ENCODE measurements at places on chromosomes 1 and 21. TPM values are rescaled to one million over a fixed set of nuclear protein-coding genes. Genes with fewer than 3 reads are reported as not detected.

INKA2 gene
- total RNA-seq = 0.49 TPM

OR2T29 gene
- not detected for total RNA-seq

LMX1A gene
- not detected for total RNA-seq

OR2L5 gene
- not detected for total RNA-seq

LMOD1 gene
- total RNA-seq = not detected

DNASE2B gene
- not detected for total RNA-seq

KRTAP7-1 gene
- total RNA-seq = not detected

OLFML2B gene
- total RNA-seq = 0.28 TPM

CCDC27 gene
- total RNA-seq = not detected

VTCN1 gene
- not detected for total RNA-seq

CCDC181 gene
- 0.11 TPM for total RNA-seq

CPT2 gene
- 23.7 TPM for total RNA-seq

BRDT gene
- total RNA-seq = not detected

JAK1 gene
- 100 TPM for total RNA-seq

THEM5 gene
- total RNA-seq = not detected

MANEAL gene
- total RNA-seq = 1.0 TPM

RBBP4 gene
- total RNA-seq = 331 TPM

BTBD19 gene
- total RNA-seq = 17.2 TPM

PLD5 gene
- not detected for total RNA-seq

KCNE2 gene
- total RNA-seq = not detected

Data from activated CD4-positive, alpha-beta T cell treated with anti-CD3 and anti-CD28 coated beads for 36 hours (primary cell).